ENCODE measurements at places on chromosomes 3 and 15. TPM values are rescaled to one million over a fixed set of nuclear protein-coding genes. Genes with fewer than 3 reads are reported as not detected.

DNA sequence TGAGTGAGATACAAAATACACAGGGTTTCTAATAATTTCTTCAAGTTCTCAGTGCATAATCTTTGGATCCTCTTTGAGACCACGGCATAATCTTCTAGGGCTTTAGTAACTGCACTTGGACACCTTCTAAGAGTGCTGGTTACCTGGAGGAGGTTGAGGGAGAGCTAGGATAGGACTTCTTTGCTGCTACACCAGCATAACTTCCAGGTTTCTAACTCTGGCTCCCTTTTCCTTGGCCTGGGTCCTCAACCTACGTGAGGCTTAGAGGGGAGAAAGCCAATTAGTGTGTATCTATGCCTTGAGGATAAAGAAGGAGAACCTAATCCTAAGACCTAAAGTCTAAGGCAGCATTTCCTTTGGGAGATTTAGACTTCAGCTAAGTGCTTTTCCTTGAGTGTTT lies 184.8 kb downstream of the LSAMP start:
- H3K27me3 ChIP-seq: no peaks in the 10 kb centered on the region
- no peaks in the 10 kb centered on the region for H3K4me1 ChIP-seq
- H3K4me3 ChIP-seq: no peak overlapping the region
- DNase-seq: no peak
- H3K27ac ChIP-seq: no peak overlapping the region

- no peaks in the 10 kb centered on the region for H3K27me3 ChIP-seq
- H3K4me3 ChIP-seq: no peak overlapping the region
- no peak for DNase-seq
Measured at GRCh38 chr3:114274929-114275328, 18.9 kb upstream of the TIGIT start.

GRCh38 chr3:9087831-9088413 lies 124.7 kb upstream of the RAD18 start:
- no peak for DNase-seq
- H3K27ac ChIP-seq: no peak overlapping the region
- peaks cover 9% of the 10 kb centered on the region for H3K4me1 ChIP-seq
- H3K4me3 ChIP-seq: no peak overlapping the region
- H3K36me3 ChIP-seq: no peaks in the 10 kb centered on the region

- DNase-seq: no peak
Measured at GRCh38 chr3:73364517-73364916, 260.2 kb downstream of the PDZRN3 start.

- no peaks in the 10 kb centered on the region for H3K4me1 ChIP-seq
- no peak overlapping the region for H3K27ac ChIP-seq
- H3K4me3 ChIP-seq: no peak overlapping the region
Measured at GRCh38 chr3:24595796-24596195, 101.1 kb upstream of the THRB start.

- H3K4me1 ChIP-seq: no peaks in the 10 kb centered on the region
- no peaks in the 10 kb centered on the region for H3K27me3 ChIP-seq
- no peak overlapping the region for H3K27ac ChIP-seq
- DNase-seq: no peak
- H3K4me3 ChIP-seq: no peak overlapping the region
- H3K36me3 ChIP-seq: no peaks in the 10 kb centered on the region
Measured at GRCh38 chr15:74762791-74763150, 14.1 kb downstream of the CYP1A2 start.

The GPR160 gene
- 0.35 TPM for total RNA-seq

- H3K4me1 ChIP-seq: peaks cover 2% of the 10 kb centered on the region
- H3K4me3 ChIP-seq: no peak overlapping the region
- DNase-seq: peak; percentile 55
- no peaks in the 10 kb centered on the region for H3K27me3 ChIP-seq
Measured at GRCh38 chr15:64991536-64992135, 1.9 kb upstream of the SPG21 start.

- no peak overlapping the region for H3K4me3 ChIP-seq
- no peak for DNase-seq
- H3K36me3 ChIP-seq: no peaks in the 10 kb centered on the region
- H3K4me1 ChIP-seq: peaks cover 9% of the 10 kb centered on the region
Measured at GRCh38 chr3:37183375-37183831, 9.0 kb upstream of the LRRFIP2 start.

GRCh38 chr3:20870106-20870899 lies 684.3 kb upstream of the SGO1 start:
- H3K4me3 ChIP-seq: no peak overlapping the region
- no peak overlapping the region for H3K27ac ChIP-seq
- no peaks in the 10 kb centered on the region for H3K27me3 ChIP-seq
- H3K36me3 ChIP-seq: no peaks in the 10 kb centered on the region

DNA sequence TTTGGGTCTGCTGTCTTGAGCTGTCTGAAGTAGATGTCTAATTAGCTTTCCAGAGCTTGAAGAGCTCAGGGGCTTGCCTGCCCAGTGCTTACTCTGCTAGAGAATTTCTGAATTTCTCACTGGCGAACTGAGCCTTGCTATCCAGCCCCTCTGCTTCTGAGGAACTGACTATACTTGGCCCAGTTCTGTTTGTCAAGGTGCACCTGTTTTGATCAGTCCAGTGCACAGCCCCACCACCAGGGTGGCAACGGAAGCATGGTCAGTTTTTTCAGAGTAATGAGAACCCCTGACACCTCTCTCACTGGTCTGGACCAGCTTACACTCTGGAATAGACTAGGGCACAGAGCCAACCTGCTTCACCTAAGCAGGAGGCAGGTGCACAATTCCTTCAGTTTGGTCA lies 25.2 kb downstream of the ITGB5 start:
- H3K27me3 ChIP-seq: no peaks in the 10 kb centered on the region
- H3K36me3 ChIP-seq: no peaks in the 10 kb centered on the region
- no peak overlapping the region for H3K4me3 ChIP-seq
- no peak overlapping the region for H3K27ac ChIP-seq
- DNase-seq: no peak

DNA sequence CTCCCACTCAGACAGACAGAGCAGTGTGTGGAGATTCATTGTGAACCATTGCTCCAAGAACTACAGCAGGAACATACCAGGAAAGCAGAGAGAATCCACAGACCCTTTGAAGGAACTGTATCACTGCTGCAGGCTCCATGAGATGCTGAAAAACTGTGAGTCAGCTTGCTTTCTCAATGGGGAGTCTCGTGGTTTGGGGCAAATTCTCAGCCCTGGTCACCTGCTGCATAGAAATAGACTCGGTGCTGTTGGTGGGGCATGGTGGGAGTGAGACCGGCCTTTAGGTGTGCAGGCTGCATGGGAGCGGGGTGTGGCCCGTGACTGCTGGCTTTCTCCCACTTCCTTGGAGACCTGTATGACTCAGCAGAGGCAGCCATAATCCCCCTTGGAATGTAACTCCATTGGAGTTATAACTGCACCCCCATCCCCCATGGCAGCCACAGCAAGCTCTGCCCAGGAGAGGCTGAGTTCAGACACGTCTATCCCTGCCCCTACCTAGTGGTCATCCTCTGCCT lies 35.6 kb downstream of the ALCAM start:
- H3K27ac ChIP-seq: no peak overlapping the region
- no peak overlapping the region for H3K4me3 ChIP-seq
- no peaks in the 10 kb centered on the region for H3K27me3 ChIP-seq
- no peaks in the 10 kb centered on the region for H3K36me3 ChIP-seq
- H3K4me1 ChIP-seq: no peaks in the 10 kb centered on the region
- DNase-seq: no peak

GRCh38 chr3:16514021-16514700 lies 662 bp upstream of the RFTN1 start:
- peaks cover 12% of the 10 kb centered on the region for H3K4me1 ChIP-seq
- peak overlapping the region; percentile 82 for H3K4me3 ChIP-seq
- H3K36me3 ChIP-seq: no peaks in the 10 kb centered on the region

The DISP2 gene
- 1.9 TPM for total RNA-seq

- H3K36me3 ChIP-seq: no peaks in the 10 kb centered on the region
- H3K4me3 ChIP-seq: peak overlapping the region; percentile 44
- DNase-seq: no peak
- H3K27me3 ChIP-seq: no peaks in the 10 kb centered on the region
- peaks cover 11% of the 10 kb centered on the region for H3K4me1 ChIP-seq
Measured at GRCh38 chr15:82709081-82709420, 624 bp downstream of the AP3B2 start.
